ENCODE measurements at places on chromosomes 16 and 17.

- peak; percentile 94 for DNase-seq
These were observed 29.6 kb upstream of the PHOSPHO1 start for GRCh38 chr17:49260011-49260816.

GRCh38 chr17:14067347-14067746 is 2.0 kb upstream of the COX10 start:
- no peak for DNase-seq

DNA sequence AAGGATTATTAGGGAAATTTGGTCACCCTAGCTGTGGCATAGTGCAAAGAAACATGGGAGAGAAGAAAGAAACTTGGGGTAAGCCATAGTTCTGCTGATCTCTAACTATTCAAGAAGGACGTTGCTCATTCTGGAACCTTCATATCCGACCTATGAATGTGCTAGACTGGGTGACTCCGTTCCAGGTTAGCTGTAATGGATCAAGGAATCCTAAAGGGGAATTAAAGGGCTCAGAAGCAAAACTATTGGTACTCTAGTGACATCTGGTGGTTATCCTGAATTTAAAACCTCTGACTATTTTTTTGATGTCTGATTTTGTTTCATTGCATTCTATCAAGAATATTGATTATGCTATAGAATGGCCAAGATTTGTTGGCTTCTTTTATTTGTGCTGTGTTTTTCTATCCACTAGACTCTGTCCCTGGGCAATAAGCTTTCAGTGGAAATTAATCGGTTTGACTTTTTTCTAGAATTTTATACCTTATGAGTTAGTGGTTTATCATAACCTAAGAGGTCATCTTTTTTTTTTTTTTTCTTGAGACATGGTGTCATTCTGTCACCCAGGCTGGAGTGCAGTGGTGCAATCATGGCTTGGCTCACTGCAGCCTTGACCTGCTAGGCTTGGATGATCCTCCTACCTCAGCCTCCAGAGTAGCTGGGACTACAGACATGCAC is 19.5 kb downstream of the PCTP start:
- DNase-seq, result peak; percentile 15

GRCh38 chr17:82820278-82821251 is 19.3 kb downstream of the ZNF750 start:
- DNase-seq, result no peak

DNA sequence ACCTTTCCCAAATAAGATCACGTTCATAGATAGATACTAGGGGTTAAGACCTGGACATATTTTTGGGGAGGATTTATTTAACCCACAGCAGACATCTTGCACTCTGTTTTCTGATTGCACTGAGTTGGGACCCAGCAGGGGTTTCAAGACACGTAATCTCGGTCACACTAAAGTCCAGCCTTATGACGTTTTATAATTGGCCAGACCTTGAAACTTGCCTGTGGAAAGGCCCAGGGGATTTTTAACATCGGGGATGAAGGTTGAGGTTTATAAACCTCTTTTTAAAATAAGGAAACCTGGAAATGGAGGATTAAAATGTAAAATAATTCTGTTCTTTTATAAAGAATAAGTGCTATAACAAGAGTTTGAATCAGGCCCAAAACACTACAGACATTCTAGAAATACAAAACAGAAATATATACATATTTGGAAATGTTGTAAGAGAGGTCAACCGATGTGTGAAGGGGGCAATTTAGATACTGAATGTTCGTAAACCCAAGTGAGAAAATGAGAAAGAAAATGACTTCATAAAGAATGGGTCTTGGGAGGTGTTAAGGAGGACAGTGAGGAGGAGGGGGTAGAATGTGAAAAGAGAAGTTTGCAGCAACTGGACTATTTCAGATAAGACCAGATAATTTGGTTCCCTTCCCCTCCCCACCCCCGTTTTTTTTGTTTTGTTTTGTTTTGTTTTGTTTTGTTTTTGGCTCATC is 61.1 kb upstream of the NOL11 start:
- DNase-seq, result no peak
